ENCODE measurements at places on chromosomes 16 and 17.

- no peak for DNase-seq
Observed at GRCh38 chr16:85083051-85083639, 29.1 kb downstream of the CIBAR2 start.

GRCh38 chr17:76459674-76460073 lies 6.7 kb upstream of the UBE2O start:
- no peak for DNase-seq

- DNase-seq: peak; percentile 3
Observed at GRCh38 chr17:2264067-2264860, 39.3 kb downstream of the SMG6 start.

- no peak for DNase-seq
Observed at GRCh38 chr17:33684735-33685134, 391.6 kb upstream of the ASIC2 start.

DNA sequence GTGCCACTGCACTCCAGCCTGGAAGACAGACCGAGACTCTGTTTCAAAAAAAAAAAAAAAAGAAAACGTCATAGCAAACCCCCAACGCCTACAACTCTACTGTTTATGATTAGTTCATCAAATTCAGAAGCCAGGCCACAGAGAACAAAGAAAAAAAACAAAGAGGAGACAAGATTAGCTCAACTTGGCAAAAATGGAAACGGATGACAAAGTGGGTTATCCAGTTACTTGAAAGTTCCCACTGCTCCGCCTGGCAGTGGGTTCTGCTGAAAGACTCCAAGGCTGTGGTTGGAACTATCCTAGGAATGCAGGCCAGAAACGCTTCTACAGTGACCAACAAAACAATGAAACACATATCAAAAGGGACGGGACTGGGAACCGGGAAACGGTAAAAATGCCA lies 53.1 kb downstream of the MRM3 start:
- DNase-seq: no peak

Measured in NCI-H1105 (cell line).